ENCODE measurements at places on chromosomes 6 and 20.

DNA sequence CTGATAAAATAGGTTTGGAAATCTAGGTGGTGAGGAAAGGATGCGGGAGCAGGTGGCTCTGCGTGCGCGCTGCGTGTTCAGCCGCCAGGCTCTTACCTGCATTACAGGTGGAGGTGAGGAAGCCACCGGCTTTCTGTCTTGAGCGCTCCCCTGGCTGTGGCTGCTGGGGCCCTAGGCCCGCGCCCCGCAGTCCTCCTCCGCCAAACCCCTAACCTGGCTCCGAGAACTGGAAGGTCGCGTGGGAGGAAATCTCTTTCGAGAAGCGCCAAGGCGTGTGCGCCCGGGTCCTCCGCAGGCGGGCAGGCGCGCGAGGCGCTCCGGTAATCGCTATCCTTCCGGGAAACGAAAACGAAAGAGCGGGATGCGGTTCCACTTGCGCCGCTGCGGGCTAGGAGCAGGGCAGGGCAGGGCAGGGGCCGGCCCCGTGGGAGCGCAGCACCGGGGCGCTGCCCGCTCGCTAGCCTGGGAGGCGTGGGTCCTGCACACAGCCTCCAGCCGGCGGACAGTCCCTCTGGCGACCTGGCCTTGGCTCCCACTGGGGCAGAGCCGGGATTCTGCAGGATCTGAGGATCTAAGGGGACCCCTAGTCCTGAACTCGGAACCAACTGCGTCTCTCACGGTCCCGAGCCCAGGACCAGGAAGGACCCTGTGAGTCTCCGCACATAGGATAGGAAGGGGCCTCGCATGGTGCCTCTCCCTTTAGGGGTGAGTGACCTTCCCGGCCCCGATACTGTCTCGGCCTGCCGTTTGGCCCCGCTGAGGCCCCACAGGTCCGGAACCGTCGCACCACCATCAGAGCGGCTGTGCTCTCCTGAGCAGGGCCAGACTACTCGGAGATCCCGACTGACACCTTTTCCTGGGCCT lies at the start of gene ETV7:
Gene ETV7 (minus strand): TSS at position 230 of the 864 bp plus-strand sequence. CDS start 128 bp downstream, at position 102.
- DNase-seq = no peak

GRCh38 chr20:44400671-44400969 lies 45.1 kb downstream of the HNF4A start:
- no peak for DNase-seq

DNA sequence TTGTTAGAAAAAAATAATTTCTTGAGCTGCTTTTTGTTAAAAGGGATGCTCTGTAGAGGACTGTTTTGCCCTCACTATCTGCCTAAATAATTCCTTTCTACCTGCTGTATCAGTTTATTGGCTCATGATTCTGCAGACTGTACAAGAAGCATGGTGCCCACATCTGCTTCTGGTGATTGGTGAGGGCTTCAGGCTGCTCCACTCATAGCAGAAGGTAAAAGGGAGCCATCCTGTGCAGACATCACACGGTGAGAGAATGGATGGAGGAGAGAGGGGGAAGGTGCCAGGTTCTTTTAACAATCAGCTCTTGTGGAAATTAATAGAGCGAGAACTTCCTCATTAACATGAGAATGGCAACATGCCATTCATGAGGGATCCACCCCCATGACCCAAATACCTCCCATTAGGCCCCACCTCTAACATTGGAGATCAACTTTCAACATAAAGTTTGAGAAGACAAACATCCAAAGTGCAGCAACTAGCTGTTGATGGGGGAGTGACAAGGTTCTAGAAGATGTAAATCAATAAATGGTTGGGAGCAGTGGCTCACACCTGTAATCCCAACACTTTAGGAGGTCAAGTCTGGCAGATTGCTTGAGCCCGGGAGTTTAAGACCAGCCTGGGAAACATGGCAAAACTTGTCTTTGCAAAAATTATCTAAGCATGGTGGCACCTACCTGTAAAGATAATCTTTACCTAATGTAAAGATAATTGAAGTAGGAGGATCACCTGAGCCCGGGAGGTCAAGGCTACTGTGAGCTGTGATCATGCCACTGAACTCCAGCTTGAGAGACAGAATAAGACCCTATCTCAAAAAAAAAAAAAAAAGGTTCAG lies 15.7 kb upstream of the AHCY start:
- DNase-seq = no peak

DNA sequence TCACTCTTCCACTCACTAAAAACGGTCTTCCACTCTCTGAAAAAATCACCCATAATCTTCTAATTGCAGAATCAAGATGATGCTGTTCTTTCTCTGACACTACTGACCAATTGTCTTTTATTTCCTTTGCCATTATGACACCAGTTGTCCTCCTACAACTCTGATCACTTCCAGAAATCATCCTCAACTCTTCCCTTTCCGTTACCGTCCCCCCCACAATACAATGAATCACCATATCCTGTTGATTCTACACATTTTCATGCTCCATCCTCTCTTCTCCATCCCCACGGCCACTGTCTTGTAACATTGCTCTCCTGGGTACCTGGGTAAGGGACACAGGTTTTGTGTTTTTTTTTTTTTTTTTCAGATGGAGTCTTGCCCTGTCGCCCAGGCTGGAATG lies 2.5 kb upstream of the PPP2R5D start:
- no peak for DNase-seq

DNA sequence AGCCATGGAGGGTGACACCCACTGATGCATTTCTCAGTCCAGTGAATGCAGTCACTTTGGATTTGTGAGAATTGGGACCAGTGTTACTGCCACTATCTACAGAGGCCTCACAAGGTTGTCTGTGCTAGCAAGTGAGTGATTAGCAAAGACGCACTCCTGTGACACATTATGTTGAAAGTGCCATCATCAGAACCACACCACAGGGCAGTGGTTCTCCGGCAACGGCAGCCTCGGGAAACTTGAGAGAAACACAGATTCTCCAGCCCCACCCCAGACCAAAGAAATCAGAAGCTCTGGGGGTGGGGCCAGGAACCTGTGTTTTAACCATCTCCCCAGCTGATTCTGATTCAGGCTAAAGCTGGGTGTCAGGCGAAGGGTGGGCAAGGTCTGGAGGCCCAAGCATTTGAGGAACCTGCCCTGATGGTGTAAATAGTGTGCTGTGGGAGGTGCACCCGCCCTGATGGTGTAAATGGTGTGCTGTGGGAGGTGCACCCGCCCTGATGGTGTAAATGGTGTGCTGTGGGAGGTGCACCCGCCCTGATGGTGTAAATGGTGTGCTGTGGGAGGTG lies 39.9 kb downstream of the TMEM242 start:
- no peak for DNase-seq

GRCh38 chr20:49276161-49276960 lies 1.5 kb downstream of the ZNFX1 start:
- DNase-seq = no peak

GRCh38 chr6:90072935-90073464 lies 178.7 kb downstream of the GJA10 start:
- DNase-seq = no peak

DNA sequence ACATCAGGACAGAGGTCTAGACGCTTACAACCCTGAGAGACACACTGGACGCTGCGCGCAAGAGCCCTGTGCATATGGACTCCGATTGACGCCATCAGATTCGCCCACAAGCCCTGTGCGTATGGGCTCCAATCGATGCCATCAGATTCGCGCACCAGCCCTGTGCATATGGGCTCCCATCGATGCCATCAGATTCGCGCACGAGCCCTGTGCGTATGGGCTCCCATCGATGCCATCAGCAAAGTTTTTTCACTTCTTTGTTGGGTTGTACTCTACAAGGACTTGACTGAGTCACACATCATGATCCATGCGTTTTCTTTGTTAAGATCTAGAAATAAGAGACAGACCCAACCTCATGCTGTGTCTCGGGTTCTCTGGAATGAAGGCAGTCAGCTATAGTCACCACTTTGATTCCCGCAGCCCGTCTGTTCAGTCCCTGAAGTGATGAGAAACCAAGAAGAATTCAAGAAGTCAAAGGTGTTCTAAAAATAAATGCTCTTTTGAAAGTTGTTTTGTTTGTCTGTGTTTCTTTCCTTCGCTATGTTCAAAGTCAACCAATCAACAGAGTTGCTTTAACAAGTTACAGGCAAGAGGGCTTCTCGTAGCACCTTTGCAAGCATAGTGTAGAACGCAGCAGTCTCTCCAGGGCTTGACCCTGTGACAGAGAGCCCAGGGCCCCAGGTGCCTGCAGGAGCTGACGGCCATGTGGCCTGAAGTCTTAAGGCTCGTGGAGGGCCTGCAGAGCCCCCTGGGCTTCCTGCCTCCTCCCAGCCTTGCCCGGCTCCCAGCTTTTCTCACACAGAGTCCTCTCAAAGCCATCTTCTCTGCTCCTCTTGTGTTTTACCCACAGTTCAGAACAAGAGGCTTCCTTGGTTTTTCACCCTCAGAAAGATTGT lies 7.9 kb downstream of the RPS6KA2 start:
- no peak for DNase-seq

- no peak for DNase-seq
Measured at GRCh38 chr6:54403096-54403495, 94.9 kb downstream of the TINAG start.

Data from NCI-H187 (cell line).